ENCODE measurements at places on chromosomes 5 and 9. TPM values are rescaled to one million over a fixed set of nuclear protein-coding genes. Genes with fewer than 3 reads are reported as not detected.

GRCh38 chr9:13110766-13111417 is 168.6 kb downstream of the MPDZ start:
- peak; percentile 52 for DNase-seq

DNA sequence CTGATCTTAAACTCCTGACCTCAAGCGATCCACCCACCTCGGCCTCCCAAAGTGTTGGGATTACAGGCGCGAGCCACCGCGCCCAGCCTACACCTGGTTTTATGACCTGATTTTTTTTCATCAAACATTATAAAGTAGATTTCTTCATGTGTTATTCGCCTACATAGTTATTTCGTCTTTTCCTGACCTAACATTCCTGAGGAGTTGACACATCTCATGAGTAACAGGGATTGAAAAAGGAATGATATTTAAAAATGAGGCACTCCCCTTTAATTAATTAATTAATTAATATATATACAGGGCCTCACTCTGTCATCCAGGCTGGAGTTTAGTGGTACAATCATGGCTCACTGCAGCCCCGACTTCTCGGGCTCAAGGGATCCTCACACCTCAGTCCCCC is 20.2 kb upstream of the MTMR12 start:
- peak; percentile 38 for DNase-seq

GRCh38 chr5:20972419-20972925 is 984.5 kb upstream of the CDH18 start:
- no peak for DNase-seq

GRCh38 chr9:95880021-95880690 is 4.7 kb downstream of the ERCC6L2 start:
- peak; percentile 41 for DNase-seq

TAF1L gene
- polyA plus RNA-seq: not detected

Measured in GM23248 (cell line).